Osteocyte (in vitro differentiated cells): ENCODE measurements at places on chromosomes 2 and 18. TPM values are rescaled to one million over a fixed set of nuclear protein-coding genes. Genes with fewer than 3 reads are reported as not detected.

The CRYGD gene
- not detected in 2 replicates for total RNA-seq

DNA sequence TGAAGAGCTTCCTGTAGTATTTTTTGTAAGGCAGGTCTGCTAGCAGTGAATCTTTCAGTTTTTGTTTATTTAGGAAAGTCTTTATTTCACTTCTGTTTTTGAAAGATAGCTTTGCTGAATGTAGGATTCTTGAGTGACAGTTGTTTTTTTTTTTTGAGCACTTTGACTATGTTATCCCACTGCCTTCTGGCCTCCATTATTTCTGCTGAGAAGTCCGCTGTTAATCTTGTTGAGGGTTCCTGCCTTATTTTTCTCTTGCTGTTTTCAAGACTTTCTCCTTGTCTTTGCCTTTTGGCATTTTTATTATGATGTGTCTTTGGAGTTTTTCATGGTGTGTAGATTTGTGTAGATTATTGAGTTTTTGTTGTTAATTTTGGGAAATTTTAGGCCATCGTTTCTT lies 21.9 kb downstream of the RBFA start:
- no peaks in the 10 kb centered on the region for H3K4me1 ChIP-seq
- H3K4me3 ChIP-seq = no peak overlapping the region
- peaks cover 17% of the 10 kb centered on the region for H3K36me3 ChIP-seq
- no peak for DNase-seq
- no peak overlapping the region for H3K27ac ChIP-seq

The FBXO36 gene
- 3.7 and 4.8 TPM in 2 replicates for total RNA-seq

The LPIN2 gene
- 34.8 and 36.9 TPM in 2 replicates for total RNA-seq

- no peak for DNase-seq
- H3K4me1 ChIP-seq = peaks cover 31% of the 10 kb centered on the region
- H3K36me3 ChIP-seq = no peaks in the 10 kb centered on the region
- peaks cover 27% of the 10 kb centered on the region for H3K27me3 ChIP-seq
- no peak overlapping the region for H3K4me3 ChIP-seq
- no peak overlapping the region for H3K27ac ChIP-seq
These were observed 721 bp upstream of the EHD3 start for GRCh38 chr2:31233231-31233630.

DNA sequence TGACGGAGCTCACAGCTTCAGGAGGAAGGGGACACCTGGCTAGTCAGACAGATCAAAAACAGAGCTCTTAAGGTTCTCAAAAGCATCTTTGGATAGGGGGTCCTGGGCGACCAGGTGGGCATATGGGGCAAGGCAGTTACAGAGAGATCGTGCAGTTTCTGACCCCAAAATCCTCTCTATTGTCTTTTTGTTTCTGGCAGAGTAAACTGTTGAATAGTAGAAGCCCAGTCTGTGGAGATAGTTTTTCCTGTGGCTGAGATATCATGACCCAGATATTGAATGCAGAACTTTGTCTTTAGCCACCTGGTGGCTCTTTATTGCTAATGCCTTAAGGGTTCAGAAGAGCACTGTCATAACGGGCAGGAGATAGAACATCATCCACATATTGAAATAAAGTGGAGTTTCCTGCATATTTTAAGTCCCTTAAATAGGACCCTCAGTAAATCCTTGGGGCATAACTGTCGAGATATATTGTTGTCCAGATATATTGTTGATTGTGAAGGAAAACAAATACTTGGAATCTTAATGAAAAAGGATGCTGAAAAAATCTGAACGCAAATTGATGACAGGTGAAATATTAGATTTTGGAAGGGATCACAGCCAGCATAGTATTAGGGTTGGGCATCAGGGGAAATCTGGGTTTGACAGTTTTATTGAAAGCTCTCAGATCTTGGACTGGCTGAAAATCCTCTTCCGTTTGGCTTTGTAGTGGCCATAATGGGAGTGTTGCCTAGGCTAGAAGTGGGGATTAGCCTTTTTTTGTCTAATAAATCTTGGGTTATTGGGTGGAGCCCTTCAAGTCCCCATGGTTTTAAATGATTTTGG lies 14.1 kb upstream of the ZDBF2 start:
- no peak for DNase-seq
- peaks cover 40% of the 10 kb centered on the region for H3K27me3 ChIP-seq
- H3K27ac ChIP-seq = no peak overlapping the region
- H3K4me3 ChIP-seq = peak overlapping the region; percentile 60
- H3K4me1 ChIP-seq = peaks cover 10% of the 10 kb centered on the region

DNA sequence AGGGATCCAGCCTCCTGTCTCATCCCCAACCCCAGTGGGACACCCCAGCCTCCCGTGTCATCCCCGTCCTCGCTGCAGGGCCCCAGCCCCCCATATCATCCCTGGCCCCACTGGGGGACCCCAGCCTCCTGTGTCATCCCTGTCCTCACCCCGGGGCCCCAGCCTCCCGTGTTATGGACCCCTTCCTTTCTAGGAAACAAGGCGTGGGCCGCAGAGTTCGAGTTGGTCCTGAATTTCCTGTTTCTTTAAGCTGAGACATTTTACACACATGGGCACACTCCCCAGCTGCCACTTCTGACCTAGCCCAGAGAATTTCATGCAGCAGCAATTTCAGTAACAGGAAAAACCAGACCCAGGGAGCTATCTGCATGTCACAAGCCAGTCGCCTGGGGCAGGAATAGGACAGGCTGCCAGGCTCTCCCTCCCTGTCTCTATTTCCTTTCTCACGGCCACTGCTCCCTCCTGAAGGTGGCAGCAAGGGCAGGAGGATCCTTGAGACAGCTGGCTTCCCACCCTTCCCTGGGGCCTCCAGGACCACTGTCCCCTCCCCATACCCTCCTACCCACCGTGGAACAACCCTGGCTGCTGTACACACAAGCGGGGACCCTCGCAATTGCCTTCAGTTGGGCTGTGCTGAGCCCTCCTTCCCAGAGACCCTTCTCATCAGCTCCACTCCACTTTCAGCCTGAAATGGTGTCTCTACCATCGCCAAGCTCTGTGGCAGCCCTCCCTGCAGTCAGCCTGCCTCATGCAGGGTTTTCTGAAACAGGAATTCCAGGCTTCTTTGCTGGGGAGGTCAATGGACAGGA lies 141.9 kb upstream of the ID2 start:
- peak overlapping the region; percentile 68 for H3K27ac ChIP-seq
- H3K4me3 ChIP-seq = no peak overlapping the region
- no peaks in the 10 kb centered on the region for H3K27me3 ChIP-seq
- H3K4me1 ChIP-seq = peaks cover 41% of the 10 kb centered on the region
- no peak for DNase-seq

DNA sequence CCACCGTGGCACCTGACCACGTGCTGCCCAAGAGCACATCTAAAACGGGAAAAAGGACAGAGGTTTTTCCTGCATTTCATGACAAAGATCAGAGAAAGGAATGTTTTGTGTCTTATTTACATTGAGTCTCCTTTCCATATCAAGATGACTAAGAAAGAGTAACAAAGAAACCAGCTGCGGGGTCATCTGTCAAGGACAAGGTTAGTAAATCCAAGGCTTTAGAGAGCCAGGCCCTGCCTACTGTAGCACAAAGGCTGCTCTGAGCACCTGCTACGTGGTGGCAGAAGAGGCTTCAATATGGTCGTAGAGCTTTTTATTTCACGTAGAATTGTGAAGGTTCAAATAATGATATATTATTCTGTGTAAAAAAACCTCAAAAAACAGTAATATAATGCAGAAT lies 51.0 kb downstream of the PRELID3A start:
- no peak for DNase-seq
- no peaks in the 10 kb centered on the region for H3K27me3 ChIP-seq
- no peak overlapping the region for H3K27ac ChIP-seq
- H3K36me3 ChIP-seq = peaks cover 42% of the 10 kb centered on the region
- peaks cover 16% of the 10 kb centered on the region for H3K4me1 ChIP-seq

The REG3G gene
- not detected in 2 replicates for total RNA-seq

The TLX2 gene
- not detected in 2 replicates for total RNA-seq
